Stimulated activated CD8-positive, alpha-beta memory T cell treated with anti-CD3 and anti-CD28 coated beads, Interleukin-12 subunit alpha, Interleukin-12 subunit beta, amount 100 ng/mL, for 1 hour (primary cell): ENCODE measurements at places on chromosomes 6 and 20.

DNA sequence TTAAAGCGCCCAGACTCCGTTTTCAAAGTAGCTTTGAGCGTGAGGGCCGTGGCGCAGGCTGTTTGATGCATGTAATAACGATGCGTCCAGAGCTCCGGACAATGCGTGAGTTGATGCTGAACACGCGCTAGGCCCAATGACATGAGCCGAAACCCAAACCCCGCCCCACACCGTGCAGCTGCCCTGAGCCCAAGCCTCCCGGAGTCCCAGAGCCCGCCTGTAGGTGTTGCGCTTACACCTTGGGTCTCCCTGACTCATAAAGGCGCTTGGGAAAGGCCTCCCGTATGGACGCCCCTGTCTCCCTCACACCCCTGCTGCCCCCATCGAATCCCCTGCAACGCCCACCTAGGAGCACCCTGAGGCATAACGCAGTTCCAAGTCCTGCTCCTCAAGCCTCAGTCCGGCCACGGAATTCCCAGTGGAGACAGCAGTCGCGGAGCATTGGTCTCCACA, 87.6 kb downstream of the ERMARD start:
- DNase-seq = no peak

DNA sequence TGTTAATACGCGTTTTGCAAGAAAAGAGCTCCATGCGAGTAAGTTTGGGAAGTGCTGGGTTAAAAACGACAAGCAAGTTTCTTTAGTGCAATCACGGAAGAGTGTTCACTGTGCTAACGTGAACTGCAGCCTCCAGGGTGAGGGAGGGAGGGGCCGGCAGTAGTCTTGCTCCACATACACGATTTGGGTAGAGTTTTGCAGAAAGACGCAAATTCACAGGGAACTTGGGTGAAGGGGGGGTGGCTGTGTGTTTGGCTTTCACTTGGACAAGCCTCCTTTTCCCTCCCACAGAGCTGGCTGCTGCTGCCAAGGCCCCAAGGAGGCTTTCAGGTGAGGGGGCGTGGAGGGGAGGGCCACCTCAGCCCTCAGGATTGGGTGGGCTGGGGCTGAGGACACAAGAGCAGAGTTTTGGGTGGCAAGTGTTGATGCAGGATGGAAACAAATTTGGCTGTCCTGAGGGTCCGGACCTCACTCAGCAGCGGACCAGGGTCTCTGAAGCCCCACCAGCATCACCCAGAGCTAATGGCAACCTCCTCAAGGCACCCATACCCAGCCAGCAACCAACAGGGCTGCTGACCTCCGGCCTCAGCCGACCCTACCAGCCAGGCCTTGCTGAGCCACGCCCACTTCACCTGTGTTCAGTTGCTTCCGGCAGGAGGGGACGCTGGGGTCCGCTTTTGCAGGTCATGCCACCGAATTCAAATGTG, 204.5 kb downstream of the ERMARD start:
- DNase-seq = no peak

- no peak for DNase-seq
Measured at GRCh38 chr20:33908336-33908735, 85.4 kb upstream of the RALY start.

DNA sequence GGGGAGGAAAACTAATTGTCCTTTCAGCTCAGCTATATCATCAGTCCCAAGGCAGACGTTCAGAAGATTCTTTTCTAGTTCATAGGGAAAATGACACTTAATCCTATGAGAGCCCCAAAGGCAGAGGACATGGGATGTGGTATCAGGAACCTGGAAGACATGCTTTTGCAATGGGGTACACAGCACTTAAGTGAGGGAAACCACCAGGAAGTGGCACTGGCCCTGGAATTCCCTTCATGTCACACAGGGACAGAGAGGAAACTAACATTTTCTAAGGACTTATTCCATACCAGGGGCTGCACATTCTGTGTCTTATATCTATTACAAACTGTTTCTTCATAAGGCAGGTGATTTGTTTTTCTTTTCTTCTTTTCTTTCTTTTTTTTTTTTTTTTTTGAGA, 28.2 kb downstream of the VPS52 start:
- no peak for DNase-seq

- DNase-seq = no peak
Measured at GRCh38 chr6:33770124-33770832, 18.7 kb downstream of the LEMD2 start.

DNA sequence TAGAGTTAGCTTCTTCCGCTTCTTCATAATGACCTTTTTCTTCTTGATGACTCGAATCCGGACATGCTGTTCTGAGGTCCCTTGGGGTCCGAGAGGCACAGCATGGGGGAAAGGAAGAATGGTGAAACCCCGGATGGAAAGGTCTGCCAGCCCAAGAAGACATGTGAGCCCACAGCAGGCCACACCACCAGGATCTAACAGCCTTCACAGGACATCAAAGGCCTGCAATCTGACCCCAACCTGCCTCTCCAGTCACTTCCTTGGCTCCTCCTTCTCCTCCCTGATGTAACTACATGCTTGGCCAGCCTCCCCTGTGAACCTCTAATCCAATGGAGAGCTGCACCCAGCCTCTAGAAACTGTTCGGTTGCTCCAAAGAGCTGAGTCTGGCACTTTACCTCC, 1.6 kb downstream of the CPXM1 start:
- no peak for DNase-seq

GRCh38 chr6:42254505-42254904, 36.8 kb upstream of the MRPS10 start:
- DNase-seq = no peak

GRCh38 chr20:59434960-59435359, 134.5 kb downstream of the EDN3 start:
- DNase-seq = no peak

GRCh38 chr20:51275826-51276225, 252.9 kb upstream of the KCNG1 start:
- DNase-seq = no peak

- DNase-seq = no peak
Measured at GRCh38 chr6:133503336-133503729, 262.2 kb downstream of the EYA4 start.

- no peak for DNase-seq
Measured at GRCh38 chr20:1687053-1687452, 29.5 kb upstream of the SIRPG start.

DNA sequence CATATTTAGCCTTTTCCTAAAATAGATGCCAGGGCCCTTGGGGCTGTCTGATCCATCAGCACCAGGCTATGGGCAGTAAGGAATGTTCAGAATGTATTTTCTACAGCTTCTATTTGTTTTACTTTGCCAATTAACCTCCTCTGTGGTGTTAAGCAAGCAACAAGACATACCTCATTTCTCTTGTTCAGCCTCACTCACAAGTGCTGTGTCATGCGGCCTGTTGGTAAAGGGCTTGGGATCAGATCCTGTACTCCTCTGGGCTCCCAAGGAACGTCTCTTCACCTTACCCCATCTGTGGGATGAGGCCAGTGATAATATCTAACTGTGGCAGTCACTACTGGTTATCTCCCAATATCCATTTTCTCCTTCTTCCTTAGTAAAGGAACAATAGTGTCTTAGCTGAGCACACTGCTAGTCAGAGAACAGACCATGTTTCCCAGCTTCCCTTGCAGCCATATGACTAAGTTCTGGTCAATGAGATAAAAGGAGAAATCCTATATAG, 7.0 kb upstream of the DSTN start:
- no peak for DNase-seq

GRCh38 chr6:127641905-127642304, 64.9 kb downstream of the C6orf58 start:
- DNase-seq = no peak

DNA sequence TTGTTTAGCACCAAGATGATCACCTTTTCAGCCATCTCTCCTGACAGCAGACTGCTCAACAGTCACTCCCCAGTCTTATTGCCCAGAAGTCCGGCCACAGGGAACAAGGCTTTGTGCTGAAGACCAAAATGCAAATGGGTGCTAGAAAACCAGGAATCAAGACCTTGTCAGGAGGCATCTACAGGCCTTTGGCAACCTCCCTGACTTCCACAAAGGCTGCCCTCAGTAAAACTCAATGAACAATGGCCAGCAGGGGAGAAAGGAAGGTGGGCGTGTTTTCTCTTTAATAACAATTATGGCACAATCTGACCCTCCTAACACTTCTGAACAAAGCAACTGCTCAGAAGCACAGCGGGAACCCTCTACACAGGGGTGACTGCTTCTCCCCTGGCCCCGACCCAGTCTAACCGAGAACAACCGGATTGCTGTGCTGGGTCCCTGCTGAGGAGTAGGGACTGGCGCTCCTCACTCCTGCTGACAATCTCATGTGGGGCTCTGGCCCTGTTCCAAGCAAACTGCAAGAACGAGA, 41.6 kb downstream of the PLCG1 start:
- no peak for DNase-seq

GRCh38 chr6:69827276-69827893, 30.6 kb upstream of the LMBRD1 start:
- no peak for DNase-seq

DNA sequence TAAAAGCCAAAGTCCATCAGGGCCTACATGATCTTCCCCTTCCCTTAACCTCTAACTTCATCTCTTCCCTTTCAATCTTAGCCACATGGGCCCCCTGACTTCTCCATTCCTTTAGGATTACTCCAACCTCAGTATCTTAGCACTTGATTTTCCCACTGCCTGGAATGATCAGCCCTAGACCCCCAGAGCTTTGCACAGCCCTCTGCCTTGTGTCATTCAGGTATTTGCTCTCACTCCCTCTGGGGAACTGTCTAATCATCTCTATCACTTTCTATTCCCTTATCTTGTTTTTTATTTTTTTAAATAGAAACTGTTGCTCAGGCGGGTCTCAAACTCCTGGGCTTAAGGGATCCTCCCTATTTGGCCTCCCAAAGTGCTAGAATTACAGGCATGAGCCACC, 13.3 kb upstream of the ZNFX1 start:
- no peak for DNase-seq

- no peak for DNase-seq
Measured at GRCh38 chr6:151005896-151006632, 140.6 kb downstream of the MTHFD1L start.

DNA sequence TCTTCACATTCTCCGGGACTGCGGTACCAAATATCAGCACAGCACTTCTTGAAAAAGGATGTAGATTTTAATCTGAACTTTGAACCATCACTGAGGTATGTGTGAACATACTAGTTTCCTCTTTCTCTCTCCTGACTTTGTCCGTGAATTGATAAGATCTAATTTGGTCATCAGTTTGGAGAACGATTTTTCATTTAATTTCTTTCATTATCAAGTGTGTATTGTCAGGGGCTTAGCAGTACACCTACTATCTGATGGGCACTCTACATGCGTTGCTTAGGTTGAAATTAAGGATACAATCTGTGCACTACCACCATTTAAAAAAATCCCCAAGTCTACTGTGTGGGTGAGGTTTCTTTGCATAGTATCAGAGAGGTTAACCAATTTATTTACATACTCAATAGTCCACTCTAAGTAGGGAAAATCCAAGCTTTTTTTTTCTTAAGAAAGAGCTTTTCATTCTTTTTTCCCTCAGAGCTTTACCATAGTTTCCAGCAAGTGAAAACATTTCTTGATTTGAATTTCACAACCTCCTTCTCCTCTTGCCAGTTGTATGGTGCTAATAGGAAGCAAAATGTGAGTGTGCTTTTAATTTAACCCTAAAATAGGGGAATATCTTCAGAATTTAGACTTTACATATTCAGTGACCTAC, 105.4 kb upstream of the ESR1 start:
- no peak for DNase-seq

DNA sequence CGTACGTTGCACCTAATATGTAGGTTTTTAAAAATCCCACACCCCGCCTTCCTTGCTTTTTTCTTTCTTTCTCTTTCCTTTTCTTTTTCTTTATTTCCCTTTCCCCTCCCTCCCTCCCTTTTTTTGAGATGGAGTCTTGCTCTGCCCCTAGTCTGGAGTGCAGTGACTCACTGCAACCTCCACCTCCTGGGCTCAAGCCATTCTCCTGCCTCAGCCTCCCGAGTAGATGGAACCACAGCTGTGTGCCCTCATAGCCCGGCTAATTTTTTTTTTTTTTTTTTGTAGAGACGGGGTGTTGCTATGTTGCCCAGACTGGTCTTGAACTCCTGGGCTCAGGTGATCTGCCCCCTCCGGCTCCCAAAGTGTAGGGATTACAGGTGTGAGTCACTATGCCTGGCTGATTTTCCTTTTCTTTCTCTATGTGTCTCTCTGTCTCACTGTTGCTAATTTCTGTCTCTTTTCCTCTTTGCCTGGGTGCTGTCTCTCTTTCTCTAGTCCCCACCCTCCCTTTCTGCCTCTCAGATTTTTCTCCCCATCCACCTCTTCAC, 61.2 kb downstream of the SRC start:
- no peak for DNase-seq

GRCh38 chr6:2970753-2971419, 481 bp downstream of the SERPINB6 start:
- peak; percentile 18 for DNase-seq

DNA sequence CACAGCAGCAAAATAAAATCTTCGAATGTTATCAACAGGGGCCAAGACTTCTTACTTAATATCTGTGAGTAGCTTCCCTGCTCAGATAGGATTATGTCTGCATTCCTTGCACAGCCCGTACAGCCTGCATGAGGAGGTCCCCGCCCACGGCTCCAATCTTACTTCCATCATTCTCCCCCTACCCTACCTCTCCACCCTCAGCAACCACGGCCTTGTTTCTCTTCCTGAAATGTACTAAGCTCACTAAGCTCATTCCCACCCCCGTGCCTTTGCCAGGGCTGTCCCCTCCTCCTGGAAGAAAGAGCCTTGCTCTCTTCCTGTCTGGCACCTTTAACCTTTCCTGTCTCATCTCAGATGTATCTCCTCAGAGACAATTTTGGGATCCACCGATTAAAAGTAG, 120.4 kb downstream of the BCAS1 start:
- DNase-seq = no peak

- DNase-seq = no peak
Measured at GRCh38 chr6:83429857-83430610, 817 bp downstream of the ME1 start.

DNA sequence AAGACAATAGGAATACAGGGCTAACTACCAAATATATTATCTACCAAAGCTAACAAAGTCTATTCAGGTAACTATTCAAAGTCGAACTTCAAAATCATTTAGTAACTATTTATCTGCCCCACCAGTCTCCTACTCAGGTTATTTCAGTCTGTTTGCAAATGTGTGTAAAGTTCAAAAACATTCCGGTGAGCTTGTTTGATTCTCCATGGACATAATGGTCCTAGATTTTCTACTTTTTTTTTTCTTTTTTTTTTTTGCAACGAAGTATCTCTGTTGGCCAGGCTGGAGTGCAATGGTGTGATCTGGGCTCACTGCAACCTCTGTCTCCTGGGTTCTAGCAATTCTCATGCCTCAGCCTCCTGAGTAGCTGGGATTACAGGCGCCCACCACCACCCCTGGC, 236.0 kb upstream of the FOXQ1 start:
- no peak for DNase-seq

- no peak for DNase-seq
Measured at GRCh38 chr20:41458761-41459160, 92.1 kb upstream of the EMILIN3 start.

DNA sequence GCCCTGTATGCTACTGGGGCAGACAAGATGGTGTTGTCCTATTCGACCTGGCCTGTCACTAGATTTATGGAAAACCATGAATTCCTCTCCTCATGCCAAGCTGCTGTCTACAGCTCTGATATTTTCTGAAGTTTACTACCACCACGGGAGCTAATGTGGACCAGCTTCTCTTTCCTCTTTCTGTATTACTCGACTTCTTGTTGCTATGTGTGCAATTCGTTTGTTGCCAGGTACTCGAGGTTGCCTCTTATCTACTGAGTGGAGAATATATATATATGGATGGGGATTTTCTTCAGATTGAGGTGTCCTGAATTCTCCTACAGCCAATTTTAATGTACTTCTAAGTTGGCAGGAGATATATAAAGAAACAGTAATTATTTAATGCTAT, 34.7 kb downstream of the MAN1A1 start:
- DNase-seq = no peak

GRCh38 chr6:168390749-168391420, 50.1 kb upstream of the SMOC2 start:
- DNase-seq = no peak
